ENCODE measurements at places on chromosomes 1 and 21.

DNA sequence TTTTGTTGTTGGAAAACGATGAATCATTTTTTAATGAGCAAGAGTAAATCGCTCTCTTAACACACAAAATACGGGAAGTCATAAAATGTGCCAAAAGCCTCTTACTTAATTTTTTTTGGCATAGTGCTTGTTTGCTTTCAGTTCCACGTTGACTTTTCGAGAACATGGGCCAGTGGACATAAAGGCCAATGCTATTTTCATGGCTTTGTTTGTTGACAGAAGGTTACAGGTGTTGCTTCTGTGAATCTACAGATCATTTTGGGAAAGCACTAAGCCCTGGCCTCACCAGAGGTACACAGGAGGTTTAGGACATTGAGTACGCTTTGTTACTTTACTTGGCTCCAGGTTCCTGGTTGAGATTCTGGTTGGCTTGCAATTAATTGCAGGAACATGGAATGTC is 199.4 kb upstream of the HMCN1 start:
- no peak for DNase-seq

GRCh38 chr1:111733183-111733991 is 5.8 kb downstream of the INKA2 start:
- no peak for DNase-seq

DNA sequence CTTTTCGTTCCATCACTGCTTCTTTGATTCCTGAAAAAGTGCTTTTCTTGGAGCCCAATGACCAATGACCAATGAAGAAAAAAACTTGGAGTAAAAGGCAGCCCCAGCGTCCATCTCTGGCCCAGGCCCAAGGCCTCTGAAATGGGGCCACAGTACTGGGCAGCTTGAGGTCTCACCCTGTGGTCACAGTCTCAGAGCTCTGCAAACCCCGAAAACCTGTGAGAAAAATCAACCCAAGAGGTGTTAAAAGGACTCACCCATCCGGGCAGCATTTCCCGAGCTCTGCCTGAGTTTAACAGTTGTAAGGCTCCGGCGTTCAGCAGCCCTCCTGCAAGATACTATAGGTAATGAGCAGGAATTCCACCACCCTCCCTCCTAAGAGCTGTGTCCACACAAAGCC is 2.1 kb upstream of the EFHD2 start:
- DNase-seq: no peak

- DNase-seq: peak; percentile 95
Measured at GRCh38 chr1:89820422-89821321, at the start of gene LRRC8D. Gene LRRC8D (plus strand): TSS chr1:89821032. CDS start chr1:89933069, 112,037 bp downstream.

DNA sequence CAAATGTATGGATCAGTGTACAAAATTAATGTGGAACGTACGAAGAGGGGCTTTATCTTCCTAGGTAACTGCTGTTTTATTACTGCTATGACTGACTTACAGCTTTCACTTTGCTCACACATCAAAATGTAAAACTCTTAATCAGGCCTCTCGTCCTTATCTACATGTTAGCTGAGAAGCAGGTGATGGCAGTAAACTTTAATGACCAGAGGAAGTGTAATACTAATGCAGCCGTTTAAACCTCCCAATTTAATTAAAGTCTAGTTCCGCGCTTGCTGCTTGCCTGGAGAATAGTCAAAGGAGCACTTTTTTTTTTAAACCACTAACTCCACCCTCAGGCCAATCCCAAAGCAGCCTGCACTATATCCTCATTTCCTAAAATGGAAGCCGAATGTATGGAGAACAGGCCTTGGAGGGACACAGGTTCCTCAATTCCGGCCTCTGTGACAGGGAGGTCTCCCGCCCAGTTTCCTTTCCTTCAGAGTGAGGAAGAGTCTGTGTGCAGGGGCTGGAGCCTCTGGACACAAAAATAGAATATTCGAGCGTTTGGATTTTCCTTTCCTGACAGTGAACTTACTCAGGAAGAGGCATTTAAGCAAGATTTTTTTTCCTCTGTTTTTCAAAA is 36.7 kb upstream of the RASAL2 start:
- DNase-seq: no peak

GRCh38 chr1:8889103-8889846 is 10.8 kb upstream of the ENO1 start:
- no peak for DNase-seq

DNA sequence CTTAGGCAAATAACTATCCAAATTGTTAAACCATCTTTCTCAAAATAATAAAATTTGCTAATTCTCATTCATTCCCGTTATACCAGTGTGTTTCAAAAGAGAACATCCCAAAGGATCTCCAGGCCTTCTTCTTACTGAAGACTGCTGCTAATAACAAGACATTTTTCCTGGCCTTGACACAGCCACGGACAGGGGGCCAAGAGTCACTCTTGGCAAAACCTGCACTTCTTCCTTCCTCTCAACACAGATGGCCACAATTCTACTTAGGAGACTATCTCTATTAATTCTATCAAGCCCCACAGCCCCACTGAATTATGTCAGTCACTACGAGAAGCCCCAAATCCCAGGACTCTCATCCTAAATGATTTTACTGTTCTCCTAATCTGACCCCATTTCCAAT is 86.0 kb downstream of the EVI5 start:
- no peak for DNase-seq

DNA sequence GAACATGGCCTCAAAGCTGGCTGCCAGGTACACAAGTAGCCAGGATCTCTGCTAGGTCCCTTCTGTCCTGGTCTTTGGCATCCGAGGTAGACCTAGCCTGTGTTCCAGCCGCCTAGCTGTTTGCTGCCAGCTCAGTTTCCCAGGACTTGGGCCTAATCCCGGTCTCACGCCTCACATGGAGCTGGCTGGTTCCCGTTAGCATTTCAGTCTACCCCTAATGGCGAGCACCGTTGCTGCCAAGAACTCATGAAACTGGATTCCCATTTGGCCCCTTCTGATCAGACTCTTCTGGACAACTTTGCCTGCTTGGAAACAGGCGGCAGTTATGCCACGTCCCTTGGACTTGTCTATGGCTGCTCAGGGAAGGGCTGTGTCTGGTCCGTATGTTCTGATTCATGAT is 26.2 kb upstream of the HHAT start:
- no peak for DNase-seq

GRCh38 chr1:33792651-33793050 is 71.2 kb upstream of the HMGB4 start:
- DNase-seq: no peak

DNA sequence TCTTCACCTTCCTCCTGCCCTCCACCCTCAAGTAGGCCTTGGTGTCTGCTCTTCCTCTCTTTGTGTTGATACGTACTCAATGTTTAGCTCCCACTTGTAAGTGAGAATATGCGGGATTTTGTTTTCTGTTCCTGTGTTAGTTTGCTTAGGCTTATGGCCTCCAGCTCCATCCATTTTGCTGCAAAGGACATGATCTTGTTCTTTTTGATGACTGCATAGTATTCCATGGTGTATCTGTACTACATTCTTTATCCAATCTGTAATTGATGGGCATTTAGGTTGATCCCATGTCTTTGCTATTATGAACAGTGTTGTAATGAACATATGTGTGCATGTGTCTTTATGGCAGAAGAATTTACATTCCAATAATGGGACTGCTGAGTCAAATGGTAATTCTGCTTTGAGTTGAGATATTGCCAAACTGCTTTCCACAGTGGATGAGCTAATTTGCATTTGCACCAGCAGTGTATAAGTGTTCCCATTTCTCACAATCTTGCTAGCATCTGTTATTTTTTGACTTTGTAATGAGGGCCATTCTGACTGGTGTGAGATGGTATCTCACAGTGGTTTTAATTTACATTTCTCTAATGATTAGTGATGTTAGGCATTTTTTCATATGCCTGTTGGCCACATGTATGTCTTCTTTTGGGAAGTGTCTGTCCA is 272.7 kb downstream of the SDCCAG8 start:
- DNase-seq: no peak

DNA sequence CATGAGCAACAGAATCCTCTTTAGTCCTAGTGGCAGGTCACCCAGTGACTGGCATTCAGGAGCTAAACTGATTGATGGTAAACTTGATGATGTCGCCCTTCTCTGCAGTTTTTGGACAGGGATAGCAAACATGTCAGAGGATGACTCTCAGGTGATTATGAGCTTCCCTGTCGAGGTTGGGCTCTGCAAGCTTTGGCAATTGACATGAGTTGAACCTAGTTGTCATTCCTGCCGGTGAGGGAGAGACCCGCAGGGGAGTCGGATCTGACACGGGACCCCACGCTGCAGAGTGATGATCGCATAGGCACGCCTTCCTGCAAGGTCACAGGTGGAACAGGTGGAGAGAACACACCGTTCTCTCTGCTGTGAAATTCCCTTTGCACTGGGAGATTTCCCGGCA is 438.0 kb upstream of the VAMP3 start:
- DNase-seq: no peak

- DNase-seq: no peak
Measured at GRCh38 chr1:25527226-25527846, 16.1 kb upstream of the LDLRAP1 start.

- DNase-seq: no peak
Measured at GRCh38 chr1:22722901-22723550, 12.4 kb downstream of the EPHB2 start.

DNA sequence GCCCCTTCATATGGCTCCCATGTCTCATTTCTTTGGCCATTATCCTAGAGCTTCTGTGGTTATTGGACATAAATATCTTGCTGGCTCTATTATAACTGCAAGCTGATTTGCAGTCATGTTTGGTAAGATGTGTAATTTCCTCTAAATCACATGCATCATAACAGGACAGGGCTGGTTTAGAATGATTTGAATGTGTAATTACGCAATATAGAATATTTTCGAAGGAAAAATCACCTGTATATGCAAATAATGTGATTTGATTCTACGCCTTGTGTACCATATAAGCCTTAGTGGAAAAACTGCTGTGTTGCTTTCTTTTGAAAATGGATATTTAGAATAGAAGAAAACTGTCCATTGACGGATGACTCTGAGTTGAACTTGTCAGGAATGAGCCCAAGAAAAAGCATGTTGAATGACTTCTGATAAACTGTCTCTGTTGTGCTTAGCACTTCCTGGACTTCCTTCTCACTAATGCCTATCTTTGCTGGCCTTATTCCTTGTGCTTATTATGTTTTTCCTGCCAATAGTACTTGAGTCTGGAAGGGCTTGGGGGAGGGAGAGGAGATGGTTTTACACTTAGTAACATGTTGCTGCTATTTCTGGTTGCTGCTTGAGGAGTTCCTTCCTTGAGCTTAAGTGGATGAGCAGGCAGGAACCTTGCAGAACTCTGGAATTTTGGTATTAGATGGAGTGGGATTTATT is 6.5 kb downstream of the CACHD1 start:
- no peak for DNase-seq

DNA sequence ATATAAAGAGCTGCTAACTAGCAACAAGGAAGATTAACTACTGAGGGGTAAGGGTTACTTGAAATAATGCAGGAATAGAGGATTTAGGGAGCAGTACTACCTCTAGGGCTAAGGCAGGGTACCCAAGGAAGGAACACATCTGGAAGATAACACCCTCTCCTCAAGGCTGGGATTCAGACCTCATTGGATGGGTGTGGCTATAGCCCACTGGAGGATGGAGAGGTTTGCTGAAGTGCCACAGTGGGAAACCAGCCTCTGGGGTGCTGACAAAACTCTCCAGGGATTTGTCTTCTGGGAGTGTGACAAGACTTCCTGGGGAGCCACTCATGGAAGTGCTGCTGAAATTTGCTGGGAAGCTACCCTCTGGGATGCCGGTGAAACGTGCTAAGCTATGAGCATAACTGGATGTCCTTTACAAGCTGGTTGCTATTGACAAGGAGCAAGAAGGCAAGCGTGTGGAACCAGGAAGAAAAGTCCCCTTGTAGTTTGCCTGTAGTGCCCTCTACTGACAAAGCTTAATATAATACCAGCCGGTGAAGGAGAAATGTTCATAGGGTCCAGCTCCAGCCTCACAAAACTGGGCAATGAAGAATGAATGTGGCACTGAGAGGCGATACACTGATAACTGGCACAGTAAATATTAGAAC is 122.8 kb upstream of the USP24 start:
- DNase-seq: peak; percentile 10

- no peak for DNase-seq
Measured at GRCh38 chr1:68812333-68812732, 315.5 kb upstream of the DEPDC1 start.

DNA sequence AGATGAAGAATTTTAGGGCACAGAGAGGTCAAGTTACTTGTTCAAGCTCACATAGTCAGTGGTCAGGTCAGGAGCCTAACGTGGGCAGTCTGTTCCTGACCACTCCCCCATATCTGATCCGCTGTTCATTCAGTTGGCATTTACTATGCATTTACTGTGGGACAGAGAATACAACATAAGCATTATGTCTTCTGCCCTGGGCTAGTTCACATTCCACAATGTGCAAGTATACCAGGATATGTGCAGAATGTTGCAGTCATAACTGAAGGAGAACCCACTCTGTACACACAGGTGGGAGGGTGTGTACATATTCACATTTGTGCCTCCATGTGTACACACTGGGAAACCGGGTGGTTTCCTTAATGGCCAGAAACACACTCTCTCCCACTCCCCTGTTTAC is 309.6 kb downstream of the PRDM2 start:
- DNase-seq: no peak

GRCh38 chr1:1354271-1355247 is 3.8 kb downstream of the MXRA8 start:
- DNase-seq: no peak

DNA sequence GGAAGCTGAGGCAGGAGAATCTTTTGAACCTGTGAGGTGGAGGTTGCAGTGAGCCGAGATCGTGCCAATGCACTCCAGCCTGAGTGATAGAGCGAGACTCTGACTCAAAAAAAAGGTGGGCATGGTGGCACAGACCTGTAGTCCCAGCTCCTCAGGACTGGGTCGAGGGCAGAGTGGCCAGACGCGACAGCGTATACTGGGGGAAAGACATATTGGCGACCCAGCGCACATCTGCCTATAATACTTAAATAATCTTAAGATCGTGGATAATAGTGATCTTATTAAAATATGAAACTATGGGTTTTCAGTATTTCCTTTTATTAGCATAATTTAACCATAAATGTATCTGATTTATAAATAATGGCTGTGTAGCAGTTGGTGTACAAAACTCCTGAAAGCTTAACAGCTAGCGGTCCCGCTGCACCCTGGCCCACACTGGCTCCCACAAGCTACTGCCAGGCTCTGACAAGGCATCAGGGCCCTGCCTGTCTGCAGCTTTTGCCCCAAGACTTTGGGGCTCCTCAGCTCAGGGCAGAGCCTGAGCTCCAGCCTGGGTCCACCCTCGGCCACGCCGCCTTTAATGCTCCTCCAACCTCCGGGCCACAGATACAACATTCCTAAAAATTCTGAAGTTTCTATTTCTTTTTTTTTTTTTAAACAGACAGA is 2.7 kb upstream of the AURKAIP1 start:
- DNase-seq: no peak

GRCh38 chr1:204293605-204294337 is 66.0 kb downstream of the PLEKHA6 start:
- DNase-seq: no peak

- DNase-seq: no peak
Measured at GRCh38 chr1:151493042-151493441, 18.1 kb upstream of the CGN start.
